ENCODE measurements at places on chromosomes 12 and 14.

GRCh38 chr12:6363330-6364043 is 11.9 kb downstream of the SCNN1A start:
- DNase-seq = peak; percentile 76

DNA sequence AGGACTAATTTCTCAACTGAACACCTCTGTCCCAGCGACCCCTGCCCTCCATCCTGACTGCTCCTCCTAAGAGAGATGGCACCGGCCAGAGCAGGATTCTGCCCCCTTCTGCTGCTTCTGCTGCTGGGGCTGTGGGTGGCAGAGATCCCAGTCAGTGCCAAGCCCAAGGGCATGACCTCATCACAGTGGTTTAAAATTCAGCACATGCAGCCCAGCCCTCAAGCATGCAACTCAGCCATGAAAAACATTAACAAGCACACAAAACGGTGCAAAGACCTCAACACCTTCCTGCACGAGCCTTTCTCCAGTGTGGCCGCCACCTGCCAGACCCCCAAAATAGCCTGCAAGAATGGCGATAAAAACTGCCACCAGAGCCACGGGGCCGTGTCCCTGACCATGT is 756 bp downstream of the RNASE7 start:
- DNase-seq = no peak

DNA sequence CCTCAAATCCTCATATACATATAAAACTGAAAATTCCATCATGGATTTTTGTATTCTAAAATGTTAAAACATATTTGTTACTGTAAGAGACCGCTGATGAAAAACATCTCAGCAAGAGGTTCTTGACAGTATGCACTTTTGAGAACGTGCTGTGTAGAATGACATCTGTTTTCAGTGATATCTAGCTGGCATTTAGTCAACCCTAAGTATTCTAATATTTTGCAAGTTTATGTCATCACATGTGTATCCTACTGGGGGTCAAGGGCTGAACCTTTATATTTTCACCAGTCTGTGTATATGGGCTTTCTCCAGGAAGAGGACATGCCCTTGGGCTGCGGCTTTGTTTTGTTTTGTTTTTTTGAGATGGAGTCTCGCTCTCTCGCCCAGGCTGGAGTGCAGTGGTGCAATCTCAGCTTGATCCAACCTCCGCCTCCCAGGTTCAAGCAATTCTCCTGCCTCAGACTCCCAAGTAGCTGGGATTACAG is 22.0 kb upstream of the YARS2 start:
- no peak for DNase-seq

GRCh38 chr14:100981809-100982208 is 78.3 kb upstream of the RTL1 start:
- DNase-seq = no peak

- DNase-seq = no peak
These were observed 465.4 kb upstream of the FOXG1 start for GRCh38 chr14:28301179-28301578.

DNA sequence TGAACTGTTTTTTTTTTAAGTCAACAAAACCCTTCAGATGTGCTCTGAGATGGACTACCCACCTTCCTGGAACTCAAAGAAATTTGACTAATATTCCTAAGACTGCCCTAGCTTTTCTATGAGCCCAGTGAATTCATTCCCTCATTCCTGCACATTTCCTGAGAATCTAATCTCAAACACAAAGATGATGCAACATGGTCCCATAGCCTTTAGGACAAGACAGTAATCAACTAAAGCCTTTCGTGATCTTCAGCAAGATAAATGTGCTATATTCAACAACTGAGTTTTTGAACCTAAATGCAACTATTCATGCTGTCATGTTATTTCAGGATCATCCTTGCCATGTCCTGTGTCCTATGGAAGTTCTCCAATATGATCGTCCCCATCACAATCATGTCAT is 5.0 kb downstream of the SETD3 start:
- no peak for DNase-seq

DNA sequence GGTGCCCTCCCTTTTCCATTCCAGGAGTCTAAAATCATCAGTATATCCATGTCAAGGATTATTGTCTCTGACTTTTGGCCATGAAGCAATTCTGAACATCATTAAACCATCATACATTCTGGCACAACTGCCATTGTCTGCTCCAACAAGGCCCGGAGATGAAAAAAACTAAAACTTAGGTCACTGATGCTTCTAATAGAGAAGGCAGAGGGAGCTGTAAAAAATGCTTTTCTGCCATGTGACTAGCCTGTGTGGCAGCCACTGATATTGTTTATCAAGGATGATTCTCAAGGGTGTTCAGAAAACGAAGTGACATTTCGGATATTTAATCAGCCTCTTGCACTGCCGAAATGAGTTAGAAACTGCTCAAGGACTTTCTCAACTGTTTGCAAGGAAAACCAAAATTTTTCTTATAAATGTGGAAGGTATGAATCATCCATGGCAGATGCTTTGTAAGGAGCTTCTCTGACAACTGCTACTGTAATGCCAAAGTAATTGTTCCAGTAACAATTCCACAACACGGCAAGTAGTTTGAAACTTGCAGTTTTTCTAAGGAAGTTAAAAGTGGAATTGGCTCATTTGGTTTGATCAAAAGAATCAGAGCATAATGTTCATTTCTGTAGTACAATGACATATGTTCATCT is 1076.5 kb upstream of the FLRT2 start:
- DNase-seq = no peak

DNA sequence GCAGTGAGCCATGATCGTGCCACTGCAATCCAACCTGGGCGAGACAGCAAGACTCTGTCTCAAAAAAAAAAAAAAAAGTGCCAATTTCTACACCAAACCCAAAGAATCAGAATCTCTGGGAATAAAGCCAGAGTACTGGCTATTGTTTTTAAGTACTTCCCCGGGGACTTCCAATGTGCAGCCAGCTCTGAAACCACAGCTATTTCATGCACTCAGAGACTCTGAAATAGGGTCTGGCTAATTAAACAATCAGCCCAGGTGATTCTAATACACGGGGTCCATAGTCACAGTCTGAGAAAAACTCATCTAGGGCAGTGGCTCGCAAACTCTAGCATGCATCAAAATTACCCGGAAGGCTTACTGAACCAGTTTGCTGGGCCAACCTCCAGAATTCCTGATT is 56.3 kb downstream of the SIX6 start:
- no peak for DNase-seq

DNA sequence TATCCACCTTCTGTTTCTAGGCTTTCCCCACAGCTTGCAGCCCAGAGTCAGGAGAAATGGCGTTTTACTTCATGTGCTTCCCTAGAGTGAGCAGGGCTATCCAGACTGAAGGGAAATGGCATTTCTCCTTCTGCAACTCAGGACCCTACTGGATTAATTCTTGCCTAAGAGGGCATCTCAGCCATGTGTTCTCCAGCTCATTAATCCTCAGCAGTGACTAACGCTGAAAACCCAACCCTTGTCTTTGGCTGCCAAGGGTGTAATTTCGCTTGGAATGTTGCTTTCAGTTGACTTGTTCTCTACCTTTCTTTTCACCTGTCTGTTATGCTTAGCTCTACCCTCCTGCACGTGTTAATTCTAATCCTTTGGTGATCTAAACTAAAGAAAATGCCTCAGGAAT is 21.0 kb upstream of the EMP1 start:
- DNase-seq = no peak

DNA sequence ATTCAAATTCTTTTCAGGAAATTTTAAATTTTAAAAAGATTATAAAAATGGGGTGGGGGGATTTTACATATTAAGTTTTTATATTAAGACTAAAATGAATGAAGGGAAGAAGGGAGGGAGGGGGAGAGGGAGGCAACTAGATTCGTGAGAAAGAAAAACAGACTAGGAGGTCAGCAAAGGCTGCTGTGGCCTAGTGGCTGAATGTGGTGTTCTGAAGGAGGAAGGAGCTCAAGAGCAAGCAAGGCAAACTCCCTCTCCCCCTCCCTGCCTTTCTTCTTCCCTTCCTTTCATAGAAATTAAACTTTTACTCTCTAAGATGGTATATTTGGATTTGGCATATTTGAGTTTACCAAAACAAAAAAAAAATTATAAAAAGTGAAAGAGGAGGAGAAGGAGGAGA is 18.1 kb downstream of the DYRK2 start:
- no peak for DNase-seq

- no peak for DNase-seq
These were observed 514.3 kb upstream of the SEL1L start for GRCh38 chr14:82047777-82048470.

GRCh38 chr12:71967211-71967610 is 28.6 kb downstream of the TPH2 start:
- no peak for DNase-seq

Measured in activated CD4-positive, alpha-beta T cell treated with anti-CD3 and anti-CD28 coated beads for 48 hours (primary cell).